ENCODE measurements at places on chromosomes 12 and 14. TPM values are rescaled to one million over a fixed set of nuclear protein-coding genes. Genes with fewer than 3 reads are reported as not detected.

CISTR gene
- total RNA-seq = not detected

LRRC10 gene
- not detected for total RNA-seq

GRCh38 chr14:72682188-72682587 lies 211.7 kb downstream of the DPF3 start:
- DNase-seq = no peak

GRCh38 chr12:124218243-124218560 lies 76.7 kb upstream of the RFLNA start:
- no peak for DNase-seq

DNA sequence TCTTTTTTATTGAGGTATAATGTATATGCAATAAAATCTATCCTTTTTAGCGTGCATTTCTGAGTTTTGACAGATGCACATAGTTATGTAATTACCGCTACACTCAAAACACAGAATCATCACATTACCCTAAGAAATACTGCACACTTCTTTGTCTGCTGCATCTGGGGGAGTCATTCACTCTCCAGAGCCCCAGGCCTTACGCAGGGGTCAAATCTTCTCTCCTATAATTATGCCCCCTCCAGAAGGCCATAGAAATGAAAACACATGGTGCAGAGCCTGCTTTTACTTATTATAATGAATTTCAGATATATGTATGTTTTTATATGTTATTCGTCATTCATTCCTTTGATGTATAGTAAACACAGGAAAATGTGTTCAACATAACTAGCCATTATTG lies 296.5 kb upstream of the TMEM132C start:
- no peak for DNase-seq

- no peak for DNase-seq
Observed at GRCh38 chr14:48323665-48324064, 648.3 kb upstream of the MDGA2 start.

DNA sequence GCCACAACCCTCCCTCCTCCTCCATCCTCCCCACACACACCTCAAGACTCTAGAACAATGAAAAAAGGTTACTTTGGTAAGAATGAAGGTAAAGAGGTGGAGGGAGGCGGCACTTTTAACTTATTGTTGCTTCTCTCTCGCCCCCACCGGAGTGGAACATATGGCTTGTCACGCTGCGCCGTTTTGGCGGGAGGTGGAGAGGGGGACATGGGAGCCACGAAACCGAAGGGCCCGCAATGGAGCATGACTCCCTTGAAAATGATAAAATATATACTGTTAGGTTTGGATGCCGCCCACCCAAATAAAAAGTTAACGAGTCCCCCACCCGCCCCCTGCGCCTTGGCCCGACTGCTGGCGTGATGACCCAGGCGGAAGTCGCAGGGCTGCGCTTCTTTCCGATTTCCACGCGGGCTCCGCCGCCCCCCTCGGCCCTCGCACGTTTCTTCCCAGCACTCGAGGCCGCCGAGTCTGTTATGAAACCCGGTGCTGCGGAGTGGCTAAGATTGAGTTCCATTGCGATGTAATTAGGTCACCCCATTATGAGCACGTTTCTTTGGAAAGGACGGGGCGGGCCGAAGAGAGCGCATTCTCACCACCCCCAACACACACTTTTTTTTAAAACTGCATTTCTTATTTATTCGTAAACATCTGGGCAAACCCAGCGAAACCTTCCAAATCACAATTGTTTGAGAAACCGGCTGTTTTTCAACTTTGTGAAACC lies 1.4 kb upstream of the ZFP36L1 start:
- DNase-seq = peak; percentile 87
